ENCODE measurements at places on chromosomes 7 and 10.

DNA sequence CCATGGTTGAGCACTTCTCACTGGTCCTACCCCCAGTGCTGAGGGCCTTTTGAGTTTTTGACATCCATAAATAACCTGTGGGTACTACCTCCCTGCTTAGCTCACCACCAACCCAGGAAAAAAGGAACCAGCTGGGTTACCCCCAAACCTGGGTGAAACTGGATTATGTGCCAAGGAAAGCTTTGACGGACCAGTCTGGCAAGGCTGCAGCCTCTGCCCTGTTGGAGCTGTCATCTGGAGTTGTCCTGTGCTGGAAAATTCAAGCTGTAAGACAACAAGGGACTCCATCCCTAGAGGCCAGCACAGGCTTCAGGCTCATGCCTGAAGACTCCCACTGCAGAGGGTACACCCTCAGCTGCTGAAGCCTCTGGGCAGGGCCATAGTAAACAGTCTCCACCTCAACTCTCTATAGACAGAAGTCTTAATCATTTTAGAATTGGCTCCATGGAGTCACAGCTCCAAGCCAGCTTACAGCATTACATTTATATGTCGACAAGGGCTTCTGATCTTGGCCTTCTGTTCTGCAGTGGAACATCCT is 115.5 kb upstream of the AFAP1L2 start:
- no peak for DNase-seq

- DNase-seq: no peak
These were observed 223.6 kb downstream of the TNS3 start for GRCh38 chr7:47358357-47358756.

GRCh38 chr7:42192851-42193461 is 44.1 kb downstream of the GLI3 start:
- peak; percentile 70 for DNase-seq

DNA sequence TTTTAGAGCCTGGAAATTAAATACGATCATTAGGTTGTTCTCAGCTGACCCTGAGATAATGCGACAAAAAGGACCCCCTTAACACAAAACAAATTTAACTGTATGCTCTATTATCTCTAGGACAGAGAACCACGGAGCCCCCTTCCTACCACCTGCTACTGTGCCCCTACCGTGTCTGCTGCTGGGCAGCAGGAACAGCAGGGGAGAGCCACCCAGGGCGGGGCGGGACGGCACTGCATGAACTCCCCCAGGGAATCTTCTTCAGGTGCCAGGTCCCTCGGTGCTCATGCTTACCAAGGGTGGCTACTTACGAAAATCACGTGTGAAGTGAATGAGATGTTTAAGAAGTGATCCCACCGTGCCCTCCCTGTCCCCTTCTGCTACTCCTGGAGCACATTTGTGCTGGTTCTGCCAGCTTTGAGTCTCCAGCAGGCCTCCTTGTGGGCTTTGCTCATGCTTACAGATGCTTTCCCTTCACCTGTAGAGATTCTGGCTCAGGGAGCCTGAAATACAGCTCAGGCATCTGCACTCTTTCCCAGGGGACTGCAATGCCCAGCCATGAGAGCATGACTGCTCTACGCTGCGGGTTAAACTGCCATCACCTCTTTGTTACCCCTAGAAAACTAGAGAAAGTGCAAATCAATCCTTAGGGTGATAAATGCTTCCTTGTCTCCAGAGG is 59.9 kb downstream of the MRPL32 start:
- no peak for DNase-seq

DNA sequence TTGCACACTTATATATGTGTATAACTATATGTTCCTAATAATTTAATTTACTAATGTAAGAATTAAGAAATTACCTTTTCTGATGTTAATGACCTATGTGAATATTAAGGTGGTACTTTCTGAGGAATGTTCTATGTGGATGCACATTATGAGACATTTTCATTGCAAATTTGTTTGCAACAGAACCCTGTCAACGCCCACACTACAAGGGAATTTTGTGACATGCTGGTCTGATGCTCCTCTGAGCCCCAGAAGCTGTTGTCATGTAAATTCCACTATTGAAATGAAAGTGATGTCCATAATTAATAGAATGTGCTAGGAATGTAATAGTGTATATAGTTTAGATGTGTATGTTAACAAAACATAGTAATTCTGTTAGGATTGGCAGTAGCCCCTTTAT is 4.5 kb downstream of the GRM3 start:
- DNase-seq: no peak

DNA sequence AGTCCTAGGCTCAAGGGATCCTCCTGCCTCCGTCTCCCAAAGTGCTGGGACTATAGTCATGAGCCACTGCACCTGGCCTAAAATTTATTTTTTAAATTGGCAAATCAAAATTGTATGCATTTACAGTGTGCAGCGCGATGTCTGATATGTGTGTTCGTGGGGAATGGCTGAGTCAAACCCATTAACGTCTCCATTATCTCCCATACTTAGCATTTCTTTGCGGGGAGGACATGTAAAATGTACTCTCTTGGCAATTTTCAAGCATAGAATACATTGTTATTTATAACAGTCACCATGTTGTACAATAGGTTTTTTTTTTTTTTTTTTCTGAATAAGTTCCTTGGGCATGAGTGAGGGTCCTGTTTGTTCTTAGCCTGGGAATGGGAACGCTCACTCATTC is 3.8 kb downstream of the TMEM184A start:
- peak; percentile 53 for DNase-seq

DNA sequence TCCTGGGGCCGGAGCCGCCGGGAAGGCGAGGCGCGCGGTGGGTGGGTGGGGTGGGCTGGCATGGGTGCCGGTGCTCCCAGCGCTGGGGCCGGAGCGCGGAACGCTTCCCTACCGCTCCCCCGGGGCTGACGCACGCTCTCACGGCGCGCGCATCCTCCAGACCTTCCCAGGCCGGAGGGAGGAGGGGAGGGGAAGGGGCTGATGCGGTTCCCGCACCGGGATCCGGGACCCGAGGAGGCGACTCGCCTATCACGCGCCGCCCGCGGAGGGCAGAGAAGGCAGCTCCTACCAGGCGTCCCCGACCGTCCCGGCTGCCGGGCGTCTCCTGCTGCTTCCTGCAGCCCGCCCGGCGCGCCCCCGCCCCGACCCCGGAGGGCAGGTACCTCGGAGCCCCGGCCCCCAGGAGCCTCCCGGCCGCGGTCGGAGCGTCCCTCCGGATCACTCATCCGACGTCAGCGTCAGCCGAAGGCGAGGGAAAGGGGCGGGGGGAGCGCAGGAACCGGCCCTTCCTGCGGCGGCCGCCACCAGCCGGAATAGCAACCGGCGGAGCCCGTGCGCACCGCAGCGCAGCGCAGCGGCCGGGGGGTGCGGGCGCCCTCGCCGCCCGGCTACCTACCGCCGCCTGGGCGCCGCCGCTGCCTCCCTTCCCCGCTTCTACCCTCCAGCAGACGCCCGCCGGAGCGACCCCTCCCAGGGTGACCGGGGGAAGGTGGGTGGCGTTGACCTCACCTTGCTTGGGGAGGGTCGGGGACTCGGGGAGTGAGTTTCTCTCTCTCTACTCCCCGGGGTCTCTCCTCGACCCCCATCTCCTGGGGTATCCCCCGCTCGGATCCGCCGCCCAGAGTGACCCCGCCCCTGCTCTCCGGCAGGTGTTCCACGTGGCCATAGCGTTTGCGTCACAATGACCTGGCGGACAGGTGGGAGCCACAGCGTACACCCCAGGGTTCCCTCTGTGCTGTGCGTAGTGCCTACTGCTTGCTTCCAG is at the start of gene ICA1:
TSS of gene ICA1 (minus strand) at position 457 of the 985 bp plus-strand sequence. CDS start 26,241 bp downstream, outside the sequence.
- DNase-seq: peak; percentile 9

DNA sequence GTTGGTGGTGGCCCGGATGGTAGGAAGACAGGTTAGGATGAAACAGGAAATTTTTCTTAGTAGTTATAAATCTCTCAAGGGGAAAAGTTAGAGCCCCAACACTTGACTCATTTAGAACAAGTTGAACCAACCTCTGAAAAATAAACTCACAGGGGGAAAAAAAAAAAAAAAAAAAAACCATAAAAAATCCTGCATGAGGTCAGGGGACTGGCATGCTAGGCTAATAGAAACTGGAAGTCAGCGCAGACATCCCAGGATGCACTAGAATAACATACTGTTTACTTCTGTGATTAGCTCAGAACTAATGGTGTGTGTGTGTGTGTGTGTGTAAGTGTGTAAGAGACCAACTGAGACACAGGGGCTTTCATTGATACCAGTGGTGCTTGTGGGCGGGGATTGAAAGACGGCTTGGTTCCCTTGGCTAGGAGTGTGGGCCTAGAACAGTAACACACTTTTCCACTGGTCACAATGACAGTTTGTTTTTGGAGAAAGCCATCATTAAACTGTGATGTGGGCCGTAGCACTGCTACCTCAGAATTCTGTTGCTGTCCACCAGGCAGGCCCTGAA is 491.6 kb upstream of the GALNT17 start:
- DNase-seq: peak; percentile 80

DNA sequence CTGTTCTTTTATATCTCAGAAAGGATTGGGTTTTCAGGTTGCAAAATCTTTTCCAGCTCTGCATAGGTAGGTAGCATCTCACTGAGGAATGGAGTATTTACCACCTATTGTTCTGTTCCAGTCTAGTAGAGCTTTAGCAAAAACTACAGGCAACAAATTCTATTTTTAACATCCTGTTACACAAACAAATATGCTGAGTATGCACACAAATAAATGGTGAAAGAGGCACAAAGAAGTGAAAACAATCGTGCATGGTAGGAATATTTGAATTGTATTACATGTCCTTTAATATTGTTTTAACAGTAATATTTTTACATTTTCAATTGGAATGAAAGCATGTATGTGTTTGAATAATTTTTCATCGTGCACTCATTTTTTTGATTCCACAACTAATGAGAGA is 14.5 kb upstream of the MIOS start:
- no peak for DNase-seq

GRCh38 chr10:11434324-11434723 is 177.1 kb downstream of the USP6NL start:
- DNase-seq: no peak

- peak; percentile 11 for DNase-seq
These were observed 369.5 kb downstream of the SORCS3 start for GRCh38 chr10:105010411-105011121.

GRCh38 chr10:60420991-60421894 is 31.6 kb upstream of the ANK3 start:
- no peak for DNase-seq

- no peak for DNase-seq
These were observed 411.9 kb downstream of the GRM8 start for GRCh38 chr7:126840869-126841268.

GRCh38 chr10:45408421-45409319 is 34.7 kb downstream of the ALOX5 start:
- no peak for DNase-seq

GRCh38 chr10:5480162-5480941 is 19.0 kb downstream of the CALML5 start:
- DNase-seq: no peak

GRCh38 chr10:126350216-126350992 is 37.9 kb downstream of the ADAM12 start:
- peak; percentile 91 for DNase-seq

GRCh38 chr7:24817339-24817738 is 60.1 kb upstream of the GSDME start:
- no peak for DNase-seq

DNA sequence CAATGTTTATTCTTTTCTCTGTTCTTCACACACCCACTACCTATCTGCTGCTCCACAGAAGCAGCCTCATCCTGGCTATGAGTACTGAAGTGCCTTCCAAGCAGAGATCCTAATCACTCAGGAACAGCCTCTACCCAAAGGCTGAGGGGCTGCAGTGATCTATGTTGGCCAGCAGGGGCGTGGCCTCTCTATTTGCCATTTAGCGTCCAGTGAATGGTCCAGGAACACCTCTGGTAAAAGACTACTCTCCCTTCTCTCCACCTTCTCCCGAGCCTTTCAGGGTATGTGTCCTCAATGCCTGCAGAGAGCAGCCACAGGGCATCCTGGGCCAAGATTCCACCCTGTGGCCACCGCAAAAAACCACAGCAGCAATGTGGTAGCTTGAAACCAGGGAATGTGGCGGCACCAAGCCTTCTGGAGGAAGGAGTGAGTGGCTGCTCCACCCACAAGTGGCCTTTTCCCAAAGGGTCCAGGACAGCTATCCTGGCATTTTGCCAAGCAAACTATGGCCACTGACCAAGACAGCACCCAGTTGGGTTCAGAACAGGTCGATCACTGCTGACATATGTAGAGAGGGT is 70.9 kb downstream of the SYPL1 start:
- DNase-seq: peak; percentile 29

DNA sequence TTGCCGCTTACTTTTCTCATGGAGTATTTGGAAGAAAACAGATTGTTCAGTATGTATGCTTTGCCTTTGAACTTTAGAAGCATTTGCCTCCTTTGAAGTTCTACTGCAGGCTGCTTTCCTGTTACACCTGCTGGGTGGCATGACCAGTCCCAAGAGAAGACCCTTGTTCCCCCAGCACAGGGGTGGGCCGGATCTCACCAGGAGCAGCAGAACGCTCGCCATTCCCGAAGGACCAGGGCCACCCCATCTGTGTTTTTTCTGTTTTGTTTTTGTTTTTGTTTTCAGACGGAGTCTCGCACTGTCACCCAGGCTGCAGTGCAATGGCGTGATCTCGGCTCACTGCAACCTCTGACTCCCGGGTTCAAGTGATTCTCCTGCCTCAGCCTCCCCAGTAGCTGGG is 493.6 kb downstream of the PTPRN2 start:
- DNase-seq: no peak

- DNase-seq: no peak
These were observed 285.8 kb upstream of the COBL start for GRCh38 chr7:51602376-51602775.

DNA sequence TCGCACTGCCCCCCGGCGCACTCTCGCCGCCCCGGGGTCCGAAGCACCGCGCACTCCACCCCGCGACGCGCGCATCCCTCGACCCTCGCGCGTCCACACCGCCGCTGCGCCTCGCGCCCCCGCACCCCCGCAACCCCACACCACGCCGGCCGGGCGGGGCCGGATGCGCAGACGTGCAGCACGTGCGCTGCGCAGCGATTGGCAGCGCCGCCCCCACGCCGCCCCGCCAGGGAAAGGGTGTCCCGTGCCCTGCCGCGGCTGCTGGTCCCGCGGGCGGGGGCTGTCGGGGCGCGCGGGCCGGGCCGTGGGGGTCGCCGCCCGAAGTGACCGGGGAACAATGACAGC is 53.7 kb upstream of the KDM7A start:
- peak; percentile 36 for DNase-seq

DNA sequence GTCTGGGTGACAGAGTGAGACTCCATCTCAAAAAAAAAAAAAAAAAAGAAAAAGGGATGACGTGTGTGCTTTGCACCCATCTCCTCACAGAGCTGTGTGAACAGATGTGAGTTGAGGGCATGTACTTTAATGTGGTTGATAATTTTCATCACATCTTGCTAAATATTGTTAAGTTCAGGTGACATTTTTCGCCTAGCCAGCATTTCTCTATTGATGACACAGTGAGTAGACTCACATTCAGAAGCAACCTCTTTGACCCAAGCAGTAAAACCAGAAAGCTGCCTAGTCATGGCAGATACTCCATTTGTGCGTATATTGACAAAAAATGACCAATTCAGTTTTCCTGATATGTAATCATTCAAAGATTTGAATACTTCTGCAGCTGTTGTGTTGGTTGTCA is 126.0 kb downstream of the ATRNL1 start:
- DNase-seq: no peak

- no peak for DNase-seq
These were observed 678 bp upstream of the TMEM106B start for GRCh38 chr7:12210179-12211053.
